ENCODE measurements at places on chromosomes 16 and 17.
A peak's percentile ranks its signal among the peaks of the same experiment; 100 is the strongest.

DNA sequence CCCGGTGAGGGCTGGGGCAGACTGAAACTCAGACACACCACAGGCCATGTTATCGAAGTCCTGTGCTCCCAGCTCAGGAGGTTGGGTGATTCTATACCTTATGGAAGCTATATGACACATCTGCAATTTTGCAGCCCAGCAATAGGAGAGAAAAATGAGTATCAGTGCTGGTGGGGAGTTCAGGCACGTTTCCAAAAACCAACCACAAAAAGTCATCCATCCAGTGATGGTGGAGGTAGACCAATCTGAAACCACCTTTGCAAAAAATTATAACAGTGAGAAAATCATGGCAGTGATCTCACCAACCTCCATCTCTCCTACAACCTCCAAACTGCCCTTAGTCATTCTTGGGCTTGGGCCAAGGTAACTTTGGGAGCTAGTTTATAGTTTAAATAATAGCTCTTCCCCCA, 327.9 kb downstream of the SLC39A11 start:
- no peak for DNase-seq

- no peak for DNase-seq
These were observed 64.5 kb upstream of the CIBAR2 start for GRCh38 chr16:85176541-85177447.

DNA sequence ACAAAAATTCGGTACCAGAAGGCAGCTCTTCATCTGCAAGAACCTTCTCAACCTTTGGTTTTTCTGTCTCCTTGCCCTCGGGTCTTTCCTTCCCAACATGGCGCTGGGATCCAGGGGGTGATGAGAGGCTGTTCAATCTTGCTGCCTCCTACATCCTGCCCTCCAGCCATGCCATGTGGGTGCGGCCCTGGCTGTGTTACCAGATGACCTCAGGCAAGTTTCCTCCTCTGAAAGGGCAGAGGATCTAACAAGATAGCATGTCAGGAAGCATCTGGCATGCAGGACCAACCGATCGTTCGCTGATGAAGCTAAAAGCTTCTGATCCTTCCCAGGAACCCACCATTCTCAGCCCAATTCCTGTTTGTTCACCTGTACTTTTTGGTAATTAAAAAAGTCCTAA, 36.8 kb upstream of the BCAR1 start:
- no peak for DNase-seq

GRCh38 chr17:16928406-16929034, 43.4 kb downstream of the TNFRSF13B start:
- no peak for DNase-seq

DNA sequence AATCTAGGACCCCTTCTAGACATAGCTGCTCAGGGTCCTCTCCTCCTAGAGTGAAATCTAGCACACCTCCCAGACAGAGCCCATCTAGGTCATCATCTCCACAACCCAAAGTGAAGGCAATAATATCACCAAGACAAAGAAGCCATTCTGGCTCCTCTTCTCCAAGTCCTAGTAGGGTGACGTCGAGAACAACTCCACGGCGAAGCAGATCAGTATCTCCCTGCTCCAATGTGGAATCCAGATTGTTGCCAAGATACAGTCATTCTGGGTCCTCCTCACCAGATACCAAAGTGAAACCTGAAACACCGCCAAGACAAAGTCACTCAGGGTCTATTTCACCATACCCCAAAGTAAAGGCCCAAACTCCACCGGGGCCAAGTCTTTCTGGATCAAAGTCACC, 10.7 kb downstream of the SRRM2 start:
- no peak for DNase-seq

DNA sequence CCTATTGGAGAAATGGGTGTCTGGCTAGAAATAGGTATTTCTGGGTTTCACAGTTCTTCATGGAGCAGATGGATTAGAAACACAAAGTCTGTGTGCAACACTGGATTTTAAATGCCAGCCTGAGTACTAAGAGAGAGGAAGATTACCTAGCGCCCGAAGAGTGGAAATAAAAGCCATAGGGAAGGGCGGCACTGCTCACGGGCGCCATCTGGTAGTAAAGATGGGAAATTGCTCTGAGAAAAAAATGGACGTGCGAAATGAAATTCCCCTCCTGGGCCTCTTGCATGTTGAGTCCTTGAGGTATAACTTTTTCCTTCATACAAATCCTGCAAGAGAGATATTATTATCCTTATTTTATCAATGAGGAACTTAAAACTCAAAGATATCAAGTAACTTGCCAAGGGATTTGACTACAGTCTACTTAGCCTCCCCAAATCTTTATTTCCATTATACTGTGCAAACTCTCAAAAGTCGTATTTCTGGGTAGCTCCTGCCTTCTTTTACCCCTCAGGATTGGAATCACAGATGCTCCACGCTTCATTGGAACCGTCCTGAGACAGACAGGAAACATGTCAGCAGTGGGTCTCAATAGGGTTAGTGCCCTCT, 72.8 kb downstream of the MMD start:
- peak; percentile 47 for DNase-seq

DNA sequence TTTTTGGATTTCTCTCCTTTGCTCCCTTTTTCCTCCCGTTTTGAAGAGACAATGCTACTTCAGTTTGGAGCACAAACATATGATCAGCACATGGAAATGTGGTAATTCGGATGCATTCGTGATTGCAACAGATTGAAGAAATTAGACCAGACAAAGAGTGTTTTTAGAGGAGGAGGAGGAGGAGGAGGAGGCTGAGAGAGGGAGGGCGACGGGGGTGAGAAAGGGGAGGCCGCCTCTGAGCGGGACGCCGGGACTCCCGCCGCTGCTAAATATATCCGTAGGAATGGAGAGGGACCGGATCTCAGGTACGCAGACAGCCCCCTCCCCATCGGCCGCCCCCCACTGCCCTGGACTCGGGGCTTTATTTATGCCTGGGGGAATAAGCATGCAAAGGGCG, 179.3 kb downstream of the SEC14L1 start:
- DNase-seq, result no peak

DNA sequence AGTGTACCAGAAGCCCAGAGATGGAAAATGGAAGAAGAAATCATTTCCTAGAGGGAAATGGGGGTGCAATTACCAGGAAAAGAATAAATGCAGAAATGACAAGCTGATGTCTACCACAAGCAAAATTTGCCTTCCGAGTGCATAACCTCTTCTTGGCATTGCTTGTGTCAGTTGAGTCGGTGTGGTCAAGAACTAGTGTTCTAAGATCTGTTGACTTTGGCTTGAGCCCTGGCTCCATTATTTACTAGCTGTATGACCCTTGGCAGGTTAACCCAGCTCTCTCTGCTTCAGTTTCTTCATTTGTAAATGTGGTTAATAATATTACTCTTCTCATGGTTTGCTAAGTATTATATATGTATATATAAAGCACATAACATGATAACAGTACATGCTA, 273.0 kb upstream of the IRX5 start:
- DNase-seq, result no peak

DNA sequence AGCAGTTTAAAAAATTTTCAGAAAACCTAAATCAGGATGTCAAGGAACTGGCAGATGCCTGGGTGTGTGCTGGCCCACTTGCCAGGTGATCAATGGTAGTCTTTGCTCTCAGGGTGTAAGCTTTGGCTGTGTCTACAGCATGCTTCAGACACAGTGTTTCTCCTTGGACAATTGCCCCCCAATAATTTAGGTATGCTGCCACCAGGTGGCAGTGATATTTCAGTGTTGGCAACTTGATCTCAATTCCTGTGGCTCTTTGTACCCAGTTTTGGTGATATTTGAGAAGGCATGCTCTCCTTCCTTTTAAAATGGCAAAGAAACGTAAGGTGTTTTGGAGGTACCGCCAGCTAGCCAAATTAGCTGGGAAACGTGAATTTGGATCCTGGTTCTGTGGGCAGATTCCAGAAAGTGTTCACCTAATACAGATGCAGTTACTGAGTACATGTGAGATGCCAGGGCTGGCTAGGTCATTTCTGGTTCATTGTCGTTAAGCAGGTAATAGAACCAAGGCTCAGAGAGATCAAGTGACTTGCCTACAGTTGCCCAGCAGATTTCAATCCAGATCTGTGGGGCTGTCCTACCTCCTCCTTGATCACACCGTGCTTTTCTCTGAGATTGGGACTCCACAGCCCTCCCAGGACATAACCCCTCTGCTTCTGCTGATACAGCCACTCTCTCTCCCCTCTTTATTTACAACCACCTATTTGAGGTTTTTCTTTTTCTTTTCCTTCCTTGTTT, 155.6 kb upstream of the PLCG2 start:
- peak; percentile 74 for DNase-seq

GRCh38 chr16:54817432-54817831, 113.2 kb upstream of the IRX5 start:
- no peak for DNase-seq

DNA sequence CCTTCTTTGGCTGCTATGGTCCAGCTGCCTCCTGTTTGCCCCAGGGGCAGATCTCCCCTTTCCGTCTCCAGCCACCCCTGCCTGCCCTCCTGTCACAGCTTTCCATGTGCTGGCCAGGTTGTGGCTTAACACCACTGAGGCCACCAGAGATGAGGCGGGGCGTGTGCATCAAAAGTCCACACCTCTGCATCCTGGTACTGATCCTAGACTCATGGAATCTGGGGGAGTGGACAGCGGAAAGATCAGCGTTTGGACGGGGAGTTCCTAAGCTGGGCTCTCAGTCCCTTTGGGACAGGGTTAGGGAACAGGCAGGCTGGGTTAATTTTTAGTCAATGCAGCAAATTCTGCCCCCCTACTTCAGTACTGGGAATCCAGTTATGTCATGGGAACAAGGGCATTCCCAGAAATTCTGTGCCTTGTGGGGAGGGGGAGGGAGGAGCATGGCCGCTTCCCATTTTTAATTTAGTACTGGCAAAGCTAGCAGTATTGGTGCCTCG, 3.9 kb downstream of the IGFBP4 start:
- DNase-seq, result no peak

DNA sequence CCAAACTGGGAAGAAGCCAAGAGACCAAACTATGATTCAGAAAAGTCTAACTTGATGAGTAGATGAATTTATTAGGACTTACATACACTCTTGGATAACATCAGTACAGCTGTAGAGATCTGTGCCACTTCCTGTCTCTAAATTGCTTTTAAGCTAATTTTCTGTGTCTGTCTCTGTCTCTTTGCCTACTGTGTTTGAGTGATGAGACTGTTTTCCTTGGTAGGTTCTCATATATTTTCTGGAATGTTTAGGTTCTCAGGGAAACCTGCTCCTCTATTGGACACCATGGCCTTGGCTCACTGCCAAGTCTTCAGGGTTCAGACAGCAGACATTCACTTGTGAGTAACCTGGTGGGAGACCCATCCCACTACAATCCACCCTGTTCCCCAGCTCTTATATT, 103.5 kb upstream of the KIF2B start:
- no peak for DNase-seq

DNA sequence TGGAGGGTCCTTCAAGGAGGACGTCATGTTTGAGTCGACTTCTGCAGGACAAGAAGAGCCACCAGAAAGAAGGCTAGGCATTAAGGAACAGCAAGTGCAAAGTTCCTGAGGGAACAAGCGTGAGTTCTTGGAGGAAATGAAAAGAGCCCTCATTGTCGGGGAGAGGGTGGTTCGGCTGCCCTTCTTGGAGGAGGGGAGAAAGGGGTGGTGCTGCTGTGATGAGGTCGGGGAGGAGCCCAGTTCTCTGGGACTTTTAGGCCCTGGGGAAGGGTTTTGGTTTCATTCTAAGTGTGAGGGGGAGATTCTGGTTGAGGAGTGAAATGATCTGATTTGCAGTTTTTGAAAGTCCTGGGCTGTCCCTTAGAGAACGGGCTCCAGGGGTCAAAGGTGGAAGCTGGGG, 4.1 kb downstream of the BICDL2 start:
- DNase-seq, result no peak
